ENCODE measurements at places on chromosomes 4 and X.
A peak's percentile ranks its signal among the peaks of the same experiment; 100 is the strongest.

DNA sequence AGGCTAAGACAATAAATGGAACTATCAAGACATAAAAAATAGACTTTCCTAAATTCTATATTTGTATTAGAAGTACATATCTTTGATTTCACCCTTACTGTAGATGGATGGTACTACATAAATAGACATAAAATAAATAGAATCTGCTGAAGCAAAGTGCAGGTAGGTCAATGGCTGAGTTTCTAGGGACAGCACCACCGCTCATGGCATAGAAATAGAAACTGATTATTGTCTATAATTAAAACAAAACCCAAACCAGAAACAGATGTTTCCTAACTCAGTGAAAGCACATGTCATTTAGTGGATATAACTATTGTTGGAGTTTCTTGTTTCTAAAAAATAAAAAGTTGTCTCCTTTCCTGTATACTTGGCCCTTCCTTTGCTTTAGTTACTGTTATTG lies 387.3 kb upstream of the ADGRL3 start:
- DNase-seq = no peak

DNA sequence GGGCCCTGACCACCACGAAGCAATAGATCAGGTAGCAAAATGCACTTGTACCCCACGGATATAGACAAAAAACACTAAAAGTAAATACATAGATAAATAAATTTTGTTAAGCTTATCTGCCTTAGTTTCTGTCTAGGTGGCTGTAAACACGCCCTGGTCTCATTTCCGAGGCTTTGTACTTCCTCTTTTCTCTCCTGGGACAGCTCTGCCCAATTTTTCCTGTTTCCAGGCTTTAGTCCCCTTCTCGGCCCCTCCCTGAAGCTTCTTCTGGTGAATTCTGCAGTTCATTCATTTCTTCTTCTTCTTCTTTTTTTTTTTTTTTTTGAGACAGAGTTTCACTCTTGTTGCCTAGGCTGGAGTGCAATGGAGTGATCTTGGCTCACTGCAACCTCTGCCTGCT lies 73.4 kb upstream of the STOX2 start:
- DNase-seq = no peak

GRCh38 chr4:3288571-3289094 lies 4.2 kb upstream of the RGS12 start:
- DNase-seq = no peak

GRCh38 chr4:53551958-53552357 lies 39.3 kb downstream of the LNX1 start:
- no peak for DNase-seq

DNA sequence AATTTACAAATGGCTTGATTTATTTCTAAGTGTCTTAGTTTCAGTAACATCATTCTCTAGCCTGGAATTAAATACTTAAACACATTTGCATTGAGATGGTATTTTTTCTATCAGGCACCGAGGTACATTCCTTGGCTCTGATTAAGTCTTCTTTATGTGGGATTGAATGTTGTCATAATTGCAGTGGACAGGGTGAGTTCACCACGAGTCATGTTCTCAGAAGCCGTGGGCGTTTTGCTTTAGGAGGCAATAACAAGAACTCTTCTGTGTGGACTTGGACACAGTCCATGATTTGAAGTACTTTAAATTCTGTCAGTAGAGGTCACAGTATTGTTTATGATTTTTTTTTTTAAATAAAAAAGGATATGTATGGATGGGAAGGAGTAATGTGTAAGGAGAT lies 57.1 kb upstream of the EFHC2 start:
- no peak for DNase-seq

DNA sequence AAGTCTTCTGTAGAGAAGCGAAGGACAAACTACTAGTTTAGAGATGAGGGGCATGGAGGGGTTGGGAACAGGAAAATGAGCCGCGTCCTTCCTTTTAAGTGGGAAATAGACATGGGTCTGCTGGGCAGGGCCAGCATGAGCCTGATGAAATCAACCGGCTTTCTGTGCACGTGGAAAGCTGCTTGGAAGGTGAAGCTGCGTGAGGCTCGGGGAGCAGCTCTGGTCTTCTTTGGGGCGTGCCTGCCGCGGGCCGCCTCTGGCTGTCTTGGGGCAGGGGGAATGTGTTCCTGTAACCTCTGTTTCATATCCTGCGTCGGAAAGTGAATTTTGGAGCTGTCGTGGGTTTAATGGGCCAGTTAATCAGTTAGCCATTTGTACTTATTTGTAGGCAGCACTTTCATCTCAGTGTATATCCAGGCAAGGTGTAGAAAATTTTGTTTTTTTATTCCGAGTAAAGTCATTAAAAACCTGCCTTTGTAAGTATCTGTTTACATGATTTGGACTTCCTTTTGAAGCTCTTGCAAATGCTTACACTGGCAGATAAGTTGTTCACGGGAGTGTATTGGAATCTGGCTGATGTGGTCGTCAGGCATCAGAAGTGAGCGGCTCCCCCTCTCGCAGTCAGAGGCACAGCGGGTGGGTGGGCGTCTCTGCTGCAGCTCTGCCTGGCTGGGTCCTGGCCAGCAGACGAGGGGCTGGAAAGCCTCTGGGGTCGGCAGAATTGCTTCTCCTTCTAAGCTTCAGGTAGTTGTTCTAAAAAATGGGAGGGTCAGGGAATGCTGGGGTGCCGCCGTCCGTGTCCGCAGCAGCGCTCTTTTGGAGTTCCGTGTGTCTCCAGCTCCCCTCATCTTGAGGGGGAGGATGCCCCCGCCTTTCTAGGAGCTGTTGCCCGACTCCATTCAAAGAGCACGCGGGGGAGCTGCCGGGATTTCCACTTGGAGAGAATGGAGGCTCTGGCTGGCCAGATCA lies 70.5 kb upstream of the HGFAC start:
- peak; percentile 45 for DNase-seq

DNA sequence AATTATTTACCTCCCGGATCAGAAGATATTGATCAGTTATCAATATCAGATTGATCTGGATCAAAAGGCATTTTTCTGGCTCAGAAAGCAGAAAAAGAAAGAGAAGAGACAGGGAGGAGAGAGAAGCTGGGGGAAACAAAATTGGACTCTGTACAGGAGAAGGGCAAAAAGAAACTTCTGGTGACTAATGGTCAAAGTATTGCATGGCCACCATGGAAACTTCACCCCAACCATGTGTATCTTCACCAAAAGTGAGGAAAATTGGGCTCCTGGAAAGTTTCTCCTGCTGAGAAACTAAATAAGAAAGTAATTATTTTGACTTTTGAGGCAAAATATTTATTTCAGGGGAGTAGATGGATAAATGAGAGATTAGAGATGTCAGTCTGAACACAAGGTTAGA lies 33.9 kb downstream of the RNF150 start:
- no peak for DNase-seq

DNA sequence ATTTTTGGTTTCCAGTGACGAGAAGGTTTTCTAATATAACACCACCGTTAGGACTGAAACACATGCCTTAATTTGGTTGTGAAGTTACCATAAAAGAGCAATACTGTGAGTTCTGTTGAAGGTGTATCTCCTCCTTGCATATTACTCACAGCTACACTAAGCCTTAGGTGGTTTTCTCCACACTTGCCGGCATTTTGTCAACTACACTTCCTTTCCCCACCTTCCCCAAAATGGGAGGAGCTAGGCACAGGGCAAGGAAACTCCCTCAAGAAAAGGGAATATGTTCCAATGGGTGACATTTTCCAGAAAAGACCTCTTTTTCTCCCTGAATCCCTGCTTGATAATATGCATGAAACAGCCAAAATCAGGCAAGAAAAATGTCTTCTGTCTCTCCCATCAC lies 44.8 kb downstream of the RELL1 start:
- DNase-seq = peak; percentile 57

DNA sequence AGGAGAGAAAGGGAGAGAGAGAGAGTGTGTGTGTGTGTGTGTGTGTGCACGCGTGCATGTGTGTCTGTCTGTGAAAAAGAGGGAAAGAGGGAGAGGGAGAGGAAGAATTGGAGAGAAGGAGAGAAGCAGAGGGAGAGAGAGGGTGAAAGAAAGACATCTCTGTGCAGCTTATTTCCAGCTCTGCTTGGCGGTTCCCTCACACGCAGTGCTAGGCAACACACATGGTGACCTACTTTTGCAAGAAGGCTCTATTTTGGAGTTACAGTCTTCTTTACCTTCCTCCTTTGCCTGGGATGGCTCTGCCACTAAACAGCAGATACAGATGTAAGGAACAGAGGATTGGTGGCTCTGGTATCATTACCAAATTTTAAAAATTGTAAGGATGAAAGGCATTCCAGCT lies 40.1 kb downstream of the SLC16A2 start:
- DNase-seq = no peak

DNA sequence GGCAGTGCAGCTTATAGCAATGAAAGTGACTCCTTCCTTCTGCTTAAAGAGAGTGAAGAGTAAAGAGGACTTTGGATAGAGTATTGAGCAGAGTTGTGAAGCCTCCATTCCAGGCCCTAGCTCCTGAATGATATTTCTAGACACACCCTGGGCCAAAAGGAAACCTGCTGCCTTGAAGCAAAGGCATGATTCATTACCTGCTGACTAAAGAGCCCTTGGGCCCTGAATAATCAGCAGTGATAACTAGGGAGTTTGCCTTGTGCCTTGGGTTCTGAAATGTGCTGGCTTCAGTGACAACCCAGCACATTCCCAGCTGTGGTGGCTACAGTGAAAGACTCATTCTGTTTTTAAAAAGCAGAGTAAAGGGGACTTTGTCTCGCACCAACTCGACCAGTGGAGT lies 49.2 kb downstream of the STPG2 start:
- DNase-seq = no peak
